NCI-H1048 (cell line): ENCODE measurements at places on chromosomes 3 and 15.

DNA sequence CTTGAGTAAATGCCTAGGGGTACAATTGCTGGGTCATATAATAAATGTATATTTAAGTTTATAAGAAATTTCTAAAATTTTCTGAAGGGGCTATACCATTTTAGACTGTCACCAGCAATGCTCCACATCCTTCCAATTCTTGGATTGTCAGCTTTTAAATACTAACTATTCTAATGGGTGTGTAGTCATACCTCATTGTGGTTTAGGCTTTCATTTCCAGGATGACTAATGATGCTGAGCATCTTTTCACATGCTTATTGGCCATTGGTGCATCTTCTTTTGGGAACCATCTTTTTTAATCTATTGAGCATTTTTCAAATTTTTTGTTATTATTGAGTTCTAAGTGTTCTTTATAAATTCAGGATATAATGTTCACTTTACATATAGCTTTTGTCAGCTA, 52.5 kb upstream of the CORO2B start:
- no peak for DNase-seq

DNA sequence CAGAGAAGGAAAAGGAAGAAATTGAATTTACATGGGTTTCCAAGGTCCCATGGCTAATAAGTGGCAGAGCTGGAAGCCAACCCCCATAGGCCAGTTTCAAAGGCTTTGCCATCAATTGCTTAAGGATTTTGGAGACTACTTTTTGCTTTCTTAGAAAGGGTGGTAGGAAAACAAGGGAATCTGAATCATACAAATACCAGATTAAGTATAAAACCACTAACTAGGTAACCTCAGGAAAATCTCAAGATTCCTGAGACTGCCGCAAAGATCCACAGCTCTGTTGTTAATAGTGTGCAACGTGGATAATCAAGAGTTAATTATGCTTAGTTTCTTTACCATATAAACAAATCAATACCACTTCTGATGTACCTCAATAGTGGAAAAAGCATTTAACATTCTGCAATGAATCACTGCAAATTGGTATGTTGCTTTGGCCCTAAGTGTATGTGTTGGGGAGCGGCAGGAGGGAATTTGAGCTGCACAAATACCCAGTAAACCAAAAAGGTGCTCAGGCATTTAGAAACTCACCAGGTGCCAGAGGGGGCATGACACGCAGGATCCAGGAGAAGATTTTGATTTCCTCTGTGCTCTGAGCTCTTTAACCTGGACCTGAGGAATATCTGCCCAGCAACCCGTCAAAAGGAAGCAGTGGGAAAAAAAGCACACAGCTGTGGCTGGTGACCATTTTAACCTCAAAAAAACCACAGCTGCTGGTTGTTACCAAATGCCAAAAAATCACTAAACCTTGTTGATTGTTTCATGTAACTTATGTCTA, 22.0 kb downstream of the AADAC start:
- DNase-seq = no peak

DNA sequence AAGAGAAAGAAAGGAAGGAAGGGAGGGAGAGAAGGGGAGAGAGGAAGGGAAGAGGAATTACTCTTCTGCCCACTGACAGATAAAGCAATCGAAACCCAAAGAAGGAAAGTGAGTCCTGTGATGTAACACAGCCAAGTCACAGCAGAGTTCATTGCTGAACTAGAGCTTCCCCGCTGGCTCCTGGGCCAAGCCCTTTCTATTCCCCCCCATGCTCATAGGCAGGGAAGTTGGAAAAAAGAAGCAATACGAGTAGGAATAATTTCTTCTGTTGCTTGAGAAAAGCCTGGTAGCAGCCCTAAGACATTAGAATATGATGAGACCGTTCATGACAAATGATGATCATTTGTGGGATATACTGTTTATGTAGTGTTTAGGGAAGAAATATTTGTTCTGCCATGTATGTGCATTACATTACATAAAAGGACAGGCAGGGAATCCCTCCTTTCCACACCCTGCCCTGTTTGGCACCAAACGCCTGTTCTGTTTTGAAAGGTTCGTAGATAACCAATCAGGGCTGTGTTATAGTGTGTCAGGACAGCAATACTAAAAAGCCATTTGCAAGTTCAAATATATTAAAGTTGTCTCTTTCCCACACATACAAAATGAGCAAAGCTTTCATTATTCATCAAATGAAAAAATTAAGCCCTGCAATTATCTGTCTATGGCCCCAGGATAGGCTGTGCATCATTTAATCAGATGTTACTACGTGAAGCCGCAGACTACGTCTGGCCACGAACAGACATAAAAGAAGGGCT, 111.0 kb upstream of the TRPM1 start:
- no peak for DNase-seq

DNA sequence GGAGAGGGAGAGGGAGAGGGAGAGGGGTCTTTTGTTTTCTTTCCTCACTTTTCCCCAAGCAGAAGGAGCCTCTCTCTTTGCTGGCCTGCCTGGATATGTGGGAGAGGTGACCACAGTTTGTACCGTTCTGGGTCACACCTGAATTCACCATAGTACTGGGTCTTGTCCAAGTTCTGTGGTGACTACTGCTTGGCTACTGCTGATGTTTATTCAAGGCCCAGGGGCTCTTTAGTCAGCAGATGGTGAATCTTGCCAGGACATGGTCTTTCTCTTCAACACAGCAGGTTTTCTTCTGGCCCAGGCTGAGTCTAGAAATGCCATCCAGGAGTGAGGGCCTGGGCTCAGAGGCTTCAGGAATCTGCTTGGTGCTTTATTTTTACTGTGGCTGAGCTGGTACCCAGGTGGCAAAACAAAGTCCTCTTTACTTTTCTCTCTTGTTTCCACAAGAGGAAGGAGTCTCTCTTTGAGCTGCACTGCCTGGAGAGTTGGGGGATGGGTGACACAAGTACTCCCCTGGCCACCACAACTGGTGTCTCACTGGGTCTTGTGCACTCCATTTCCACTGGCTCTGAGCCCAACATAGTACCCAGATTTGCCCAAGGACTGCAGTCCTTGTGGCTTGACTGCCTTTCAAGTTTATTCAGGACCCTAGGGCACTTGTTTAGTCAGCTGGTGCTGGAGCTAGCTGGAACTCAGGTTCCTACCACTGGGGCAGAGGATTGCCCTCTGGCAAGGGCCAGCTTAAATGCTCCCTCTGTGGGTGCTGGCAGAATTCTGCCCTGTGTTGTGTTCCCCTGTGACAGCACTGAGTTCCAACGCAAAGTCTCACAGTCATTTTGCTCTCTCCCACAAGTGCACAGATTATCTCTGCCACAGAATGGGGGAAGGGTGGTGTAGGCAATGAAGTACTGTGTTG, 16.8 kb upstream of the CCNDBP1 start:
- no peak for DNase-seq

DNA sequence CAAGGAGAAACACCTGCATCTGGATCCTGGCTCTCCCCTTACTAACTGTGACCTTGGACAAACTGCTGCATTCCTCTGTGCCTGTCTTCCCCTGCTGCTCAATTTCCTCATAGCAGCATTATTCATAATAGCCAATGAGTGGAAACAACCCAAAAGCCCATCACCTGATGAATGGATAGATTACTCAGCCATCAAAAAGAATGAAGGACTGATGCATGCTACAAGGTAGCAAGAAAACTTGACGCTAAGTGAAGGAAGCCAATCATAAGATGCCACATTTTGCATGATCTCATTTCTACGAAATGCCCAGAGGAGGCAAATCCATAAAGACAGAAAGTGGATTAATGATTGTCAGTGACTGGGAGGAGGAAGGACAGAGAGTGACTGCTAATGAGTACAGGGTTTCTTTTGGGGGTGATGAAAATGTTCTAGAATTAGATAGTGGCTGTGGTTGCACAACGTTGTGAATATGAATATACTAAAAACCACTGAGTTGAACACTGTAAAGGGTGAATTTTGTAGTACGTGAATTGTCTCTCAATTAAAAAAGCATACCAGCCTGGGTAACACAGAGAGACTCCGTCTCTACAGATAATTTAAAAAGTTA, 11.2 kb downstream of the IGDCC4 start:
- no peak for DNase-seq

DNA sequence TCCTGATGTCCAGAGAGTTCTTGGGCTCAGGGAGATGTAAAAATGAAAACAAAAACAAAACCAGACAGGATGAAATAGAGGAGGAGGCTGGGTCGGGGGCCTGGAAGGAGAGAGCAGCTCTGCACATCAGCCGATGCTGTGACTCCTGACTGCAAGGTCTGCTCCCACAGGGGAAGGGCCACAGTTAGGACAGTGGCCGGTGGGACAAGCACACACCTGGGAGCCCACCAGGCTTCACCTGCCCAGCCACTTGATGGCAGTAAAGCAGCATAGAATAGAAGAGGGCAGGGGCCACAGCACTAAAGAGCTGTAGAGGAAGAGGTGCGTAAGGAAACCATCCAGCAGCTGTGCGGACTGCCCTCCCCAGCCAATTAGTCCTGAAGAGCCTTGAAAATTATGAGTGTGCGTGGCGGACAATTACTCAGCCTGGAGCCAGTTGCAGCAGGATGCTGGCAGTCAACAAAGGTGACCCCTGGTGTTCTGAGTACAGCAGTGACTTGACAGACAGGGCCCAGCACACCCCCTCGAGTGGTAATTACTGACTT, 29.8 kb downstream of the ALS2CL start:
- DNase-seq = no peak
